WTC11 (cell line): ENCODE measurements at places on chromosomes 12 and 14. TPM values are rescaled to one million over a fixed set of nuclear protein-coding genes. Genes with fewer than 3 reads are reported as not detected.

Gene FAM181A
- not detected in 3 replicates for total RNA-seq

- DNase-seq: no peak
Observed at GRCh38 chr12:46395388-46395787, 22.8 kb upstream of the SLC38A2 start.

DNA sequence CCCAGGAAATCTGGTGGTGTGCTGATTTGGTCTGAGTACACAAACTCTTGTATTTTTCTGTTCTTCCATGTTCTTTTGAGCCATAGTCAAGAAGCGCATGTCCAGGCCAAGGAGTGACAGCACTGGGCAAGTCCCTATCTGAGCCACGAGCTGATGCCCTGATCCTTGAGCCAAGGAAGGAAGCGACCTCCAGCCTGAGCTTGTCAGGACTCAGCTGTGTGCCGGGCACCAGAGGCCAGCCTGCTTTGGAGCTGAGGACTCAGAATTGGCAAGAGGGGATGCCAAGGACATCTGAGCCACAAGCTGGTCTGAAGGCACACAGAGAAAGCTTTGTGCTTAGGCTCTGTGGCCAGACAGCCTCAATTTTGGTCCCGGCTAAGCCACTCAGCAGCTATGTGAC is 52.6 kb downstream of the GALNT16 start:
- no peak for DNase-seq

GRCh38 chr12:22729957-22730443 is 105.0 kb downstream of the ETNK1 start:
- DNase-seq: no peak

Gene KRT79
- not detected in 3 replicates for total RNA-seq

DNA sequence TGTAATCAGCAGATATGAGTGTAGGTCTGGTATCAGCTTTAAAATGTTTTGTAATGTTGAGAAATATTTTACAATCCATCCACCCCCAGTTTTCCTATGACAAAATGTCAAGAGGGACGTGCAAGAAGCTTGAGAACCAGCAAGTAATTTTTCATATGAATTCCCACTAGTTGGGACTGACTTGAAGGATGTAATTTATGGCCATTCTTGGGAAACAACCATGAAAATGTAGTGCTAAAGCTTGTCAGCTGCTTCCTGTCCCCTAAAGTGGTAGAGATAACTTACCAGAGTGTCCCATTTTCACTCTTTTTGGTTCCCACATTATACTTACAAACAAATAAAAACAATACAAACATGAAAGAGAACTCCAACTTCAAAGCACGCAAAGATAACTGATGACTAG is 63.9 kb downstream of the RERG start:
- no peak for DNase-seq

- DNase-seq: no peak
Observed at GRCh38 chr14:99164712-99165111, 107.3 kb downstream of the BCL11B start.

DNA sequence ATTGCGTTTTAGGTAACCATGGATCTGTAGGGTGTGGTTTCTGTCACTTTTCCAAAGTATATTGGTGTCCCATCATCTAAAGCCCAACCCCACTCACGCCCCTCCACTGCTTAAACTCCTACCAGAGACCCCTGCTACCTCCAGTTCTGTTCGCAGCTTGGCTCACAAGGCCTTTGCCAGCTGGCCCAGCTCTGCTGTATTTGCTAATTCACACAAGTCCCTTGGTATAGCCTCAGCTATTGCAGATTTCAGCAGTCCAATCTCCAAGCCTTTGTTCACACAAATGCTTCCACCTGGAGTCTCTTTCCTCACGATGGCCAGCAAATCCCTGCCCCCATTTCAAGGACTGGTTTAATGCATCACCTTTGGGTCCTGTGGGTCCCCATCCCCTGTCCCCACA is 24.2 kb downstream of the ISCA2 start:
- no peak for DNase-seq

Gene GLS2
- total RNA-seq: 14.8 to 17.2 TPM (median 15.9 TPM) in 3 replicates

DNA sequence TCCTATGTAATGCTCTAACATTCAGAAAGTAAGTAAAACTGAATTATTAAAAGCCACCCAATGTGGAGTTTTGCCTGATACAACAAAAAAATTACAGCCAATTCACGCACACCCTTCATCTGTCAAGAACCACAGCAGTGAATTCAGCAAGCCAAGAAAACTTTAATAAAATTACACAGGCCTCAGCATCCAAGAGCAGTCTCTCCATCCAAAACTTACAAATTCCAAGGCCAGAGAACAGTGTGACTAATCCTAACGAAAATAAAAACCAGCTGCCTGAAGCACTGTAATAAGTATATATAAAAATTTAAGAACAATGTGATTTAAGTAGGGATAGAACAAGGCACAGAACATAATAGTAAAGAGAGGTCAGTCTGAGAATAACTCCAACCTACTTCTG is 54.2 kb downstream of the SIX6 start:
- no peak for DNase-seq

DNA sequence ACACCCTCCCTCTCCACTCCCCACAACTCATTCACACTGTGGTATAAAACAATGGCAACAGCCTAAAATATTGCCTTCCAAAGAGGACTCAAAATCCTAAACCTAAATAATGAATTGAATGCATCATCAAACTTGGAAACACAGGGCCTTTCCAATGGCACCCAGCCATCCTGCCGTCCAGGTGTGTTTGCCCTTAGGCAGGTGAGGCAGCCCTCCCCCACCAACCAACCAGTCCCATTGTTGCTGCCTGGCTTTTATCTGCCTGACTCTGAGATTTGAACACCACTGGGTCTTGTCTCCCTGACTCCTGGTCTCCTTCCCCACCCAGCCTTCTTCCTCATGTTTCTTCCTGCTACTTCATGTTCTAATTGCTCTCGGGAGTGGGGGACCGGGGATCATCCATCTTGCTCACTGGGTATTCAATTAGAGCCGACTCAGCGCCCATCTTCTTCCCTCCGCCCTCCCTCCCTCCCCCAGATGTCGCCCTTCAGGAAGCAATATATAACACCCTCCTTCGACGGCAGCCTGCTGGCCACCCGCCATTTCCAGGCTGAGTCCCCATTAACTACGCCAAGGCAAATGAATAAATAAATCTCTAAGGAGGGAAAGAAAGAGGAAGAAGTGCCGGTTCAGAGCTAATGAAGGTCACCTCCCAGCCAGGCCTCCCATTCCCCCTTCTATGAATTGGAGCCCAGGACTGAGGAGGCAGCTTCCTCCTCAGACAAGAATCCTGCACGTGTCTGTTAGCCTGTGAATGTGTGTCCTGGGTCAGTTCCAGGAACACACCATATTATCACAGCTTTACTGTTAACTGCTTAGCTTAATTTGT is 36.3 kb upstream of the NTF3 start:
- DNase-seq: no peak

Gene KLRC1
- not detected in 3 replicates for total RNA-seq

- no peak for DNase-seq
Observed at GRCh38 chr14:22375321-22375930, 213.6 kb downstream of the DAD1 start.

Gene KRR1
- total RNA-seq: 54.4 to 59.6 TPM (median 54.8 TPM) in 3 replicates

GRCh38 chr12:8572507-8572906 is 31.8 kb upstream of the CLEC4E start:
- no peak for DNase-seq

DNA sequence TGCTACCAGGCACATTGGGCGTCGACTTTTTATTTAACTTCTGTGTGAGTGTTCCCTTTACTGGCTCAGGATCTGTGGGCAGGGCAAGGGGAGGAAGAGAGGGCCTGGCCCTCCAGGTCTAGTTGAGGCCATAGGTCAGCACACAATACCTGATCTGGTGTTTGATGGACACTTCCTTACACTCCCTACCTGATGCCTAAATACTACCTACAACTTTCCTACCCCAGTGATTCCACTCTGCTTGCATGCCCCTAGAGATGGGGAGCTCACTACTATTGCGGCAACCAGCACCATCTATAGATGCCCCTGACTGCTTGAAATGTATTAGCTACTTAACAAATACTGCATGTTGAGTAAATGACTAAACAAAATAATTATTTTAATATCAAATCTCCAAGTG is 20.8 kb upstream of the BEGAIN start:
- no peak for DNase-seq

- DNase-seq: no peak
Observed at GRCh38 chr14:54353266-54353665, 43.5 kb upstream of the CDKN3 start.

DNA sequence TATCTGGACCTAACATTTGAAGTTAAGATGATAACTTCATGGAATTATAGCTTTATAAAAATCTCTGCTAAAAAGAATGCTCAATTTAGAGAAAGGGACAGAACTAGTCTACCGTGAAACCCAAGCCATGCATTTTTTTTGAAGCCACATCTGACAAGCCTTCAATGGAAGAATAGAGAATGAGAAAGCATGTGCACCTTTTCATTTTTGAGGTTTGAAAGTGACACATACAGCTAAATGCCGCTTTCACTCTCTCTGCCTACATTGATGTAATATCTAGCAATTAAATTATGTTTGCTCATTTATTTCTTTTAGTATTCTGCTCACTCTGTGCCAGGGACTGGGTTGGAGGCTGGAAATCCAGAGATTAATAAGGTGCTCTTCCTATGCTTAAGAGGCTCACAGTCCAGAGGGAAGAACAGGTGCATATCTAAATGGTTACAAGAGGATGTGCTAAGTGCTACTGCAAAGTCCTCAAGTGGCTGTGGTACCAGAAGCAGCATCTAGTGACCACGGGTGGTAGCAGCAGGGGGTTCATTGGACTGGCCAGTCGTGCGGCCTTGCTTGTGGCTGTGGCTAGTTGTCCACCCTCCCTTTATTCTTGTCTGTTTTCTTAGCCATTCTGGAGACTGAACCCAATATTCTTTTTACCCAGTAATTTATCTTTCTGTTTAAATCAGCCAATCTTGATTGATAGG is 60.4 kb downstream of the PPP1R36 start:
- DNase-seq: no peak
